ENCODE measurements at places on chromosomes 7 and 10.

DNA sequence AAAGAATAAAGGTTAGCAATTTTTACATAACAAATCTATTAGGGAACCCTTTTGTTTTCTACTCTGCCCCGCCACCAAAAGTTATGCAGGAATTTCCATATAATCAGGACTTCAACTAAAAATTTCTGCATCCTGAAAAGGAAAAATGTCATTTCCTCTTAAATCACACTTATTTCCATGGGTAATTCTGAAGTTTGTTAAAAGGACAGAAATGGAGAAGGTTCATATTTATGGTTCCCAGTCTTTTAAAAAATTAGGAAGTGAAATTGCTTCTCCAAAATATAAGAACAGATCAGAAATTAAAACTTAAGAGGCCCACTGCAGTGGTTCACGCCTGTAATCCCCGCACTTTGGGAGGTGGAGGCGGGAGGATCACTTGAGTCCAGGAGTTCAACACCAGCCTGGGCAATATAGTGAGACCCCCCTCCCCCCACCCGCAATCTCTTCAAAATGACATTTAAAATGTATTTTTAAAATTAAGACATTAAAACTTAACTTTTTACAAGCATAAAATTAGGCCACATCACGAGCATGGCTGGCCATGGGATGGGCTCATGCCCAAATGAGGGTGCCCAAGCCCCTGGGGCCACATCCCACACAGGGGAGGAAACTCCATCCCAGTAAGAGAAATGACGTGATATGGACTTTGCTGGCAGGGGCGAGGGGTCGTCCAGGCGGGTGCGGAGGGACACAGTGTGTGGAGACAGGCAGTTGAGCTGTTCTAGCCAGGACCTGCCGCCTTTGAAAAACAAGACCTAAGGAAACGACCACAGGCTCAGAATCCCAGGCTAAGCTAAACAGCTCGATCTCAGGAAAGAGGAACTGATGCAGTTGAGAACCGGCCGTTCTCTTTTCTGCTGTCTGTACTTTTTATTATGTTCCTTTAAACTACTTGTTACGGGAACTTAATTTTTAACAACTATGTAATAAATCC, 51.3 kb upstream of the NFE2L3 start:
- H3K36me3 ChIP-seq, result no peaks in the 10 kb centered on the region
- no peak for DNase-seq
- no peak overlapping the region for H3K27ac ChIP-seq
- H3K4me3 ChIP-seq, result no peak overlapping the region
- H3K27me3 ChIP-seq, result no peaks in the 10 kb centered on the region

DNA sequence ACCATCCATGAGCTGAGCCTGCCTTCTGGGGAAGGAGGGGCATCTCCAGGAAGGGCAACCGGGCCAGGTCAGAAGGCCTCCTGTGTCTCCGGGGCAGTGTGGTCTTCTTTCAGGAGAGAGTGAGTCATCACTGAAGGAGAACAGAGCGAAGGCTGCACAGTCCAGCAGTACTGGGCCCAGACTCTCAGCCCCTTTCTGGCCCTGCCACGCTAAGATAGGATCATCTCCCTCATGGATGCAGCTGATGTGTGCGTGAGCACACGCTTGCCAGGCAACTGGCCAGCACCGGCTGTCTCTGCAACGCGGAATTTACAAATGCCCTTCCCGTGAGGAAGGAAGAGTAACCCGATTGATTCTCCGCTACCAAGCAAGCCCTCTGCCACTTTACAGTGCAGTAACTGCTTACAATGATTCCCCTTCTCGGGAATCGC, 328.2 kb downstream of the TNS3 start:
- no peaks in the 10 kb centered on the region for H3K36me3 ChIP-seq
- H3K4me3 ChIP-seq, result peak overlapping the region; percentile 37
- peak overlapping the region; percentile 74 for H3K27ac ChIP-seq
- peaks cover 19% of the 10 kb centered on the region for H3K4me1 ChIP-seq

GRCh38 chr7:67344481-67345193, 348.0 kb downstream of the TYW1 start:
- no peak for DNase-seq
- no peaks in the 10 kb centered on the region for H3K27me3 ChIP-seq
- no peak overlapping the region for H3K27ac ChIP-seq
- no peak overlapping the region for H3K4me3 ChIP-seq

GRCh38 chr10:120014031-120014430, 121.5 kb downstream of the SEC23IP start:
- no peak overlapping the region for H3K27ac ChIP-seq
- H3K27me3 ChIP-seq, result peaks cover 5% of the 10 kb centered on the region
- H3K4me1 ChIP-seq, result peaks cover 9% of the 10 kb centered on the region
- DNase-seq, result no peak

DNA sequence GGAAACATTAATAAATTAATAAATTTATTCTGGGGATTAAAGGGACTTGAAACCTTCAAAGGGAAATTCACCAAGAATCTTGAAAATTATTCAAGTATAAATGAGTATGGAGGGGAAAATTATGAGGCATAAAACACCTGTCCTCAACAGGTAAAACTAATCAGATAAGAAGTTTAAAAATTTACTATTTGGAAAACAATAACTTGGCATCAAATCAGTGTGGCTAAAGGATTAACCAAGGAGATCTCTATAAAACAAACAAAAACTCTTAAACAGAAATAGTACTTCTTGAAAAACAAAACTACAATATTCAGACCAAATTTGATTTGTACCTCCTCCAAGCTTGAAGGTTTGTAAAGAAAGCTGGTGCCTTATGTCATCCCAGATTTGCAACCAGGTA, 66.4 kb upstream of the ZNF804B start:
- no peaks in the 10 kb centered on the region for H3K27me3 ChIP-seq
- peak; percentile 12 for DNase-seq
- peaks cover 48% of the 10 kb centered on the region for H3K4me1 ChIP-seq
- peak overlapping the region; percentile 6 for H3K4me3 ChIP-seq
- no peaks in the 10 kb centered on the region for H3K36me3 ChIP-seq

DNA sequence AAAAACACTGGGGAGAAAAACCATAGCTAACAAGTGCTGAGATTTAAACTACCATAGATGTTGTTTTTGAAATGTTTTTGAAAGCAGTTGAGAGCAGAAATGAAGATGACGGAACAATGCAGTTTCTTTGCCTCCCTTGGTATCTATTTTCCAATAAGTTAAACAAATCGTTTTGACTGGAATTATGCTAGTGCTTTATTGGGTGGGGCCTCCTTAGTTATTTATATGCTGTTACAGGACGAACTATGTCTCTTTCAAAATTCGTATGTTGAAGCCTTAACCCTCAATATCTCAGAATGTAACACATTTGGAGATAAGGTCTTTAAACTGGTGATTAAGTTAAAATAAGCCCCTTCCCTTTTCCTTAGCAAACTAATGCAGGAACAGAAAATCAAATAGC, 45.5 kb upstream of the SEPHS1 start:
- no peak for DNase-seq
- no peaks in the 10 kb centered on the region for H3K27me3 ChIP-seq
- H3K4me1 ChIP-seq, result no peaks in the 10 kb centered on the region
- no peak overlapping the region for H3K4me3 ChIP-seq

- no peak overlapping the region for H3K27ac ChIP-seq
- no peaks in the 10 kb centered on the region for H3K36me3 ChIP-seq
- H3K4me3 ChIP-seq, result no peak overlapping the region
- no peaks in the 10 kb centered on the region for H3K27me3 ChIP-seq
- no peak for DNase-seq
- peaks cover 12% of the 10 kb centered on the region for H3K4me1 ChIP-seq
These were observed 187.7 kb downstream of the JAZF1 start for GRCh38 chr7:27992755-27993493.

DNA sequence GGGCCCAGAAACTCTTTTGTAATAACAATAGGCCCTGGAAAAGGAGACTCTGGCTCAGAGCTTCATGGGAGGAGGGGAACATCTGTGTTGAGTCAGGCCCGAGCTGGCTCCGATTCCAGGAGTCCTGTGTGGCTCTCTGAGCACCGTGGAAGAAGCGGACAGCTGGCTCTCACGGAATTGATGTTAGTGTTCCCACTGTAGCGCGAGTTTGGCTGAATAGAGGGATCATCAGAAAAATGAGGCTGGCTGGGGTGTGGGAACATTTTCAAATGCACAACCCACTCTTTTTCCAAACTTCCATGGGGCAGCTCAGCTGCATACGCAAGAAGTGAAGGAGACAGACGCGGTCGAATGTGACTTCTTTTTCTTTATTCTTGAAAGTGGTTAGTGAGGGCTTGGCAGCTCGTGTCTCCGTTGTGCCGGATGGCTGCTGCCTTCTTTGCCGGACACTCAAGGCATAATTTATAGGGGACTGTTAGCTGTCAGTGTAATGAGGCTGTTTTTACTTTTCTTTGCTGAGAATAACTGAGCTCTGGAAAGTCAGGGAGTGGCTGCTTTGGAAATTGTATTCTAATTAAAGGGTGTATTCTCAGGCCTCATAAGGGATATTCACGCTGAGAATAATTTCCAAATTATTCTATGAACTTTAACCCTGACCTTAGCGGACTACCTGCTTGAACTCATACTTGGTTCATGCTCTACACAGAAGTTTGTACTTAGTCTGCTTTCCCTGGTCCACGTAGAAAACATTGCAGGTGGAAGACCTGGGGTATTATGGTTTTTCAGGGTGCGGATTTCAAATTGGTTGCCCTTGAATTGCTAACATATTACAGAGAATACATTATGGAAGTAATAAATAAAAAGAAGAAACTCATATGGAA, 23.1 kb downstream of the MDFIC start:
- peak; percentile 61 for DNase-seq
- no peaks in the 10 kb centered on the region for H3K4me1 ChIP-seq
- H3K27ac ChIP-seq, result no peak overlapping the region
- H3K4me3 ChIP-seq, result no peak overlapping the region

- peaks cover 6% of the 10 kb centered on the region for H3K27me3 ChIP-seq
- no peak overlapping the region for H3K4me3 ChIP-seq
- no peaks in the 10 kb centered on the region for H3K36me3 ChIP-seq
- peaks cover 7% of the 10 kb centered on the region for H3K4me1 ChIP-seq
- DNase-seq, result no peak
- H3K27ac ChIP-seq, result no peak overlapping the region
These were observed 5.8 kb downstream of the KNDC1 start for GRCh38 chr10:133165556-133166503.

- no peak overlapping the region for H3K27ac ChIP-seq
- H3K27me3 ChIP-seq, result no peaks in the 10 kb centered on the region
- peaks cover 6% of the 10 kb centered on the region for H3K4me1 ChIP-seq
- no peaks in the 10 kb centered on the region for H3K36me3 ChIP-seq
These were observed 312.5 kb downstream of the PPP1R3A start for GRCh38 chr7:113606325-113606724.

DNA sequence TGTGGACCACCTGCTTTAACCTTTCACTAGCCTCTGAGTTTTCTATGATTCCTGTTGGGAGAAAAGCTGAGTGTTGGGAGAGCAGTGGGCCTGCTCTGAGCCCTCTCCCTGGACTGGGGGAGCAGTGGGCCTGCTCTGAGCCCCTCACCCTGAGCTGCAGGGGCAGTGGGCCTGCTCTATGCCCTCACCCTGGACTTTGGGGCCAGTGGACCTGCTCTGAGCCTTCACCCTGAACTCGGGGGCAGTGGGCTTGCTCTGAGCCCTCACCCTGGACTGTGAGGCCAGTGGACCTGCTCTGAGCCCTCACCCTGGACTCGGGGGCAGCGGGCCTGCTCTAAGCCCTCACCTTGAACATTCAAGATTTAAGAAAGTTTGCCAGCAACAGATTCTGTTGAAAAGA, 33.4 kb downstream of the AGAP6 start:
- no peak overlapping the region for H3K27ac ChIP-seq
- H3K4me3 ChIP-seq, result no peak overlapping the region
- H3K36me3 ChIP-seq, result no peaks in the 10 kb centered on the region
- no peaks in the 10 kb centered on the region for H3K27me3 ChIP-seq
- H3K4me1 ChIP-seq, result peaks cover 15% of the 10 kb centered on the region

- no peak overlapping the region for H3K27ac ChIP-seq
- no peaks in the 10 kb centered on the region for H3K4me1 ChIP-seq
- no peaks in the 10 kb centered on the region for H3K27me3 ChIP-seq
These were observed 35.8 kb upstream of the NPSR1 start for GRCh38 chr7:34622182-34622581.

- no peaks in the 10 kb centered on the region for H3K27me3 ChIP-seq
- H3K27ac ChIP-seq, result no peak overlapping the region
- no peak for DNase-seq
- H3K36me3 ChIP-seq, result no peaks in the 10 kb centered on the region
- H3K4me1 ChIP-seq, result peaks cover 6% of the 10 kb centered on the region
- H3K4me3 ChIP-seq, result no peak overlapping the region
These were observed 150.0 kb downstream of the PRKAG2 start for GRCh38 chr7:151726652-151727578.
